Bladder microvascular endothelial cell (primary cell): ENCODE measurements at places on chromosomes 12 and 14. TPM values are rescaled to one million over a fixed set of nuclear protein-coding genes. Genes with fewer than 3 reads are reported as not detected.

TMPRSS12 gene
- not detected in 2 replicates for total RNA-seq

DIO2 gene
- total RNA-seq, result under 0.01 and 0.19 TPM in 2 replicates

SIX4 gene
- total RNA-seq, result 0.16 and 0.88 TPM in 2 replicates

PKP2 gene
- total RNA-seq, result 0.32 and 40.6 TPM in 2 replicates

GYS2 gene
- total RNA-seq, result not detected in 2 replicates

CLEC4D gene
- total RNA-seq, result not detected in 2 replicates

BORCS5 gene
- total RNA-seq, result 5.5 and 6.9 TPM in 2 replicates

MEG3 gene
- 3.1 and 10.6 TPM in 2 replicates for total RNA-seq

NTS gene
- total RNA-seq, result under 0.01 TPM in 1 of 2 replicates, not detected in the other

TOMM20L gene
- not detected in 2 replicates for total RNA-seq

RNF212B gene
- total RNA-seq, result not detected in 2 replicates

PLEKHG7 gene
- not detected in 2 replicates for total RNA-seq

GPR135 gene
- 0.81 and 1.1 TPM in 2 replicates for total RNA-seq

CD27 gene
- total RNA-seq, result not detected in 2 replicates

KRT73 gene
- not detected in 2 replicates for total RNA-seq

KRT71 gene
- total RNA-seq, result not detected in 2 replicates

ADAM21 gene
- total RNA-seq, result 0.32 and 0.44 TPM in 2 replicates

CLEC14A gene
- total RNA-seq, result 122 and 339 TPM in 2 replicates

OS9 gene
- total RNA-seq, result 189 and 325 TPM in 2 replicates

TMEM63C gene
- 0.65 TPM in 1 of 2 replicates, not detected in the other for total RNA-seq

NOS1 gene
- total RNA-seq, result not detected in 2 replicates

PIK3C2G gene
- total RNA-seq, result under 0.01 and 5.7 TPM in 2 replicates

CNTN1 gene
- not detected in 2 replicates for total RNA-seq

SDR9C7 gene
- total RNA-seq, result not detected in 2 replicates

CLEC1A gene
- total RNA-seq, result 22.3 and 28.0 TPM in 2 replicates

PTGDR gene
- total RNA-seq, result not detected in 2 replicates

ADCY6 gene
- total RNA-seq, result 24.1 and 66.6 TPM in 2 replicates

NOVA1 gene
- 0.32 and 1.6 TPM in 2 replicates for total RNA-seq

FAM222A gene
- total RNA-seq, result under 0.01 and 0.25 TPM in 2 replicates
